ENCODE measurements at places on chromosomes 5 and 9. TPM values are rescaled to one million over a fixed set of nuclear protein-coding genes. Genes with fewer than 3 reads are reported as not detected.
A peak's percentile ranks its signal among the peaks of the same experiment; 100 is the strongest.

- H3K4me3 ChIP-seq: no peak overlapping the region
- H3K4me1 ChIP-seq: no peaks in the 10 kb centered on the region
- no peaks in the 10 kb centered on the region for H3K27me3 ChIP-seq
- H3K27ac ChIP-seq: no peak overlapping the region
Measured at GRCh38 chr9:80605129-80605528, 1033.4 kb downstream of the TLE4 start.

The EIF4E1B gene
- total RNA-seq: 0.99 TPM

The IL5 gene
- 2.2 TPM for total RNA-seq

GRCh38 chr5:74934949-74935751 lies 69.0 kb upstream of the FAM169A start:
- peak; percentile 28 for DNase-seq
- no peaks in the 10 kb centered on the region for H3K27me3 ChIP-seq
- H3K27ac ChIP-seq: no peak overlapping the region
- H3K4me1 ChIP-seq: no peaks in the 10 kb centered on the region
- H3K4me3 ChIP-seq: no peak overlapping the region

The ACOT12 gene
- 0.87 TPM for total RNA-seq

All from testis (tissue), 5 donors.